Foreskin melanocyte (primary cell): ENCODE measurements at places on chromosomes 16 and 17.

DNA sequence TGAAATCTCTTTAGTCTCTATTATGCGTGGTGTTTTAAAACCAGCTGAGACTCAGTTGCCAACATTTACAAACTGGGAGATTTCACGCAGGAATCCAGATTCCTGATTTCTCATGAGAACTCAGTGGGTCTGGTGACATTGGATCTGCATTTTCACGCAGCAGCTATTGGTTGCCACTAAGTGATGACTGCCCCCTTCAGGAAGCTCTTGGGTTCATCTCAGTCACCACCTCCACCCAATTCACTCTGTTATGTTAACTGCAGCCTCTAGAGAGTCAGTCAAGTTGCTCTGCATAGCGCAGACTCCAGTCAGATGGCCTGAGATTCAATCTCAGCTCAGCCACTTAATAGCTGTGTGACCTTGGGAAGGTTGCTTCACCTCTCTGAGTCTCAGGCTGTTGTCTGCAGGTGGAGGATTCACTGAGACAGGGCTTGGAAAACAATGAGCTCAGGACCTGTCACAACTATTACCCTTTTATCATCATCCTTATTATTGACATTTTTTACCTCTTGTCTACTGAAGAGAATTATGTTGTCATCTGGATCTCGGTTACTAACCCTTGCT is 6.4 kb downstream of the SHISA9 start:
- DNase-seq: no peak

- no peak for DNase-seq
Measured at GRCh38 chr16:10390330-10390729, 4.5 kb downstream of the ATF7IP2 start.

GRCh38 chr17:62637809-62638208 is 10.3 kb downstream of the MRC2 start:
- DNase-seq: no peak

DNA sequence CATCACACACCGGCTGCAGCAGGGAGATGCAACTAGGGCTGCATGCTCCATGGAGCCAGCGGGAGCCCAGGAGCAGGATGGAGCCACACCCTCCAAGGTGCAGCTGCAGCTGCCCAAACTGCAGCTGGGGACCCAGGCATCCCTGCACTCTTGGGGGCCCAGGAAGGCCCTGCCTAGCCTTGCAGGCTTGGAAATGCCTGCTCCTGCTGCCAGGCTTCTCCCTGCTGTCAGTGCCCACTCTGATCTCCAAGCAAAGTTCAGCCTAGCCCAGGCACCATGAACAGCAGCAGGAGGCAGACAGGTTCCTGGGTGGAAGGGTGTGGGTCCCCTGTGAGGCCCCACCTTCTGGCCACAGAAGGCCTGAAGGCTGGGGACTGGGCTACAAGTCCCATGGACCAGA is 1057.1 kb downstream of the CDH8 start:
- no peak for DNase-seq

- no peak for DNase-seq
Measured at GRCh38 chr17:68693466-68693865, 92.3 kb upstream of the FAM20A start.

- no peak for DNase-seq
Measured at GRCh38 chr17:8059131-8059530, 20.3 kb downstream of the ALOX15B start.

DNA sequence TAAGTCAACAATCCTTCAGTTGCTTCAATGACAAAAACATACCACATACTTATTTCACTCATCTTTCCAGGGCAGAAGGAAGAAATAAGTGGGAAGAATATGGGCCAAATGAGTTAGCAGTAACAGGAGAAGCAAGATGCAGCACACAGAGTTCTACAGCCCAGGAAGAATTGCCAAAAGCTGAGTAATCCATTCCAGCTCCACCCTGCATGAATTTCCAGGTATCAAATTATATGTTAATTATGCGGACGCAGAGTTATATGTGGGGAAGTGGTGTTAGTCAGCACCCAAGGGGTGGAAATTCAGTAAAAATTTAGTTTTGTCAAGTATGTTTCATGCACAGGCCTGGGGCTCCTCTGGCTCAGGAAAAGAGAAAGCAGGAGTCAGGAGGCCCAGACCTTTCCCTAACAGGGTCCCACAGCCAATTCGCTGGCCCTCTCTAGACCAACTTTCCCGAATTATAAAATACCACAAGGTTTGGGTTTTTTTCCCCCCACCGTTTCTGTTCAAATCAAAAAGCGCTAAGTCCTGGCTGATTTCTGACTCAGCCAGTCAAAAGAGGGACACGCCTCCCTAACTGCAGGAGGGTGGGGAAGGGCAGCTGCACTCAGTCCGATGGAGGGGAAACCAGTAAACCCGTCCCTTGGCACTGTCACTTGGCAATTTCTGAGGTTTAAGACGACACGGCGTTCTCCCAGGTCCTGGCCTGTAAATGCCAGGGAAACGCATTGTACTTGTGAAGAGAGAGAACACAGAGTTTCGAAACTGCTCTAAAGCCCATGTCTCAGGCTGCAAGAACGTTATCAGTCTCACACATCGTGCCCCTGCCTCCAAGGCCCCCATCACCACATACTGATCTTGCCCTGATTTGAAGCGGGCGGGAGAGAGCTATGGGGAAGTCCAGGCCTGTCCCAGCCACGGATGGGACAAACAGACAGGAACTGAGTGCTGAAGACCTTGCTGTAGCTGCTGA is 58.1 kb downstream of the ZFHX3 start:
- no peak for DNase-seq

DNA sequence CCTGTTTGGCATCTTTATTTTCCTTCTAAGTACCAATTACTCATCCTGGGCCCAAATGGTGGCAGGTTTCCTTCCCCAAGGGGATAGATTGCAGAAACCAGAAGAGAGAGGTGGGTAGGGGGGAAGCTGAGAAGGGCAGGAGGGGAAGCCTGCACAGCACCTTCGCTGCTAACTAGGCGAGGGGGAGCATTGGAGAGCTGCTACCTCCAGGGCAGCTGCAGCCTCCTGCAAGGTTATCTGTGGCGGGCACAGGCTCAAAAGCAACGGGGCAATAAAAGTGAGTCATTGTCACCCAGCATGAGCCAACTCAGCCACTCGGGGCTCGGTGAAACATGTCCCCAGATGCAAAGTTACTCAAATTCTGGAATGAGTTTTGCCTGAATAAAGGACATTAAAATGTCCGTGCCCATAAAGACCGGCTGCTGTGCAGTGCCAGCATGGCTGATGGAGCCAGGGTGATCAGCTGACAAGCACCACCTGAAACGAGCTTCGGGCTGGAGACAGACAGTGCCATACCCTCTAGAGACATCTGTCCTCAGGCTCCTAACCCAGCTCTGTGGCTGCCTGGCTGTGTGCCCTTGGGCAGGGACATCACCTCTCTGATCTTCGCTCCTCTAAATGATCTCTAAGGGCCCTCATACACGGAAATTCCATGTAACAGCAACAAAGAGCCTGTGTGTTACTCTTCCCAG is 68.1 kb upstream of the GRIN2A start:
- no peak for DNase-seq

DNA sequence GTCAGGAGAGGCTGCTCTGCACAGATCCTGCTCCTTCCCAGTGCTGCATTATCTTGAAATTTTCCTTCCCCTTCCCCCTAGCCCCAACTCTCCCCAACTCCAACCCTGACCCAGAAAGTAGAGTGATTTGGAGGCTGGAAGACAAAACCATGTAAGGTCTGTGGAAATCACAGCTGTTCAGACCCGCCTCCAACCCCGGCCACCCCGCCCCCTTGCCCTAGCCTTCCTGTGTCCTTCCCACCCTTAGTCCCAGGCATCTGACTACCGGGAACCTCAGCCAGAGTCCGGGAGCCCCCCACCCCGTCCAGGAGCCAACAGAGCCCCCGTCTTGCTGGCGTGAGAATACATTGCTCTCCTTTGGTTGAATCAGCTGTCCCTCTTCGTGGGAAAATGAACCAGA is at the start of gene AOC3:
AOC3 (plus strand) TSS at position 246 of the 400 bp plus-strand sequence; CDS start at position 391, 145 bp downstream.
- DNase-seq: no peak

GRCh38 chr17:74780443-74781238 is 4.5 kb upstream of the NAT9 start:
- no peak for DNase-seq

DNA sequence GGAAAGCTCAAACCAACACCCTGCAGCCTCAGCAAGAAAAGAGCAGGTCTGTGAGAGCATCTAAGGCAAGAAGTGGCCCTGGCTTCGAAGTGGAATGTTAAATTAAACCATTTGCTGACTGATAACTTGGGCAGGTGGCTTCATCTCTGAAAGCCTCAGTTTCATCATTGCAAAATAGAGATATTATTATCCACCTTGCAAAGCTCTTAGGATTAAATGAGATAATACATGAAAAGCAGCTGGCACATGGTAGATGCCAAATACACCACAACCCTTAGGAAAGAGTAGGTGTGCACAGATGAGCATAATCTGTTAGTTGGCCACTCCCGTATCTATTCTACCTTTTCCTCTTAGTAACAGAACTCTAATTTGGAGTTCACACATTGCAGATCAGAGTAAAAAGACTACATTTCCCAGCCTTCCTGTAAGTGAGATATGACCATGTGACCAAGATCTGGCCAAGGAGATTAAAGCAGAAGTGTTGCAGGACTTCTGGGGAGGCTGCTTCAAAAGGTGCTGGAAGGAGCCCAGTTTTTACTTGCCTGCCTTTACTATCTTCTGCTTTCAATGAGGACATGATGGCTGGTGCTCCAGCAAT is 288.7 kb downstream of the SOX9 start:
- DNase-seq: no peak

DNA sequence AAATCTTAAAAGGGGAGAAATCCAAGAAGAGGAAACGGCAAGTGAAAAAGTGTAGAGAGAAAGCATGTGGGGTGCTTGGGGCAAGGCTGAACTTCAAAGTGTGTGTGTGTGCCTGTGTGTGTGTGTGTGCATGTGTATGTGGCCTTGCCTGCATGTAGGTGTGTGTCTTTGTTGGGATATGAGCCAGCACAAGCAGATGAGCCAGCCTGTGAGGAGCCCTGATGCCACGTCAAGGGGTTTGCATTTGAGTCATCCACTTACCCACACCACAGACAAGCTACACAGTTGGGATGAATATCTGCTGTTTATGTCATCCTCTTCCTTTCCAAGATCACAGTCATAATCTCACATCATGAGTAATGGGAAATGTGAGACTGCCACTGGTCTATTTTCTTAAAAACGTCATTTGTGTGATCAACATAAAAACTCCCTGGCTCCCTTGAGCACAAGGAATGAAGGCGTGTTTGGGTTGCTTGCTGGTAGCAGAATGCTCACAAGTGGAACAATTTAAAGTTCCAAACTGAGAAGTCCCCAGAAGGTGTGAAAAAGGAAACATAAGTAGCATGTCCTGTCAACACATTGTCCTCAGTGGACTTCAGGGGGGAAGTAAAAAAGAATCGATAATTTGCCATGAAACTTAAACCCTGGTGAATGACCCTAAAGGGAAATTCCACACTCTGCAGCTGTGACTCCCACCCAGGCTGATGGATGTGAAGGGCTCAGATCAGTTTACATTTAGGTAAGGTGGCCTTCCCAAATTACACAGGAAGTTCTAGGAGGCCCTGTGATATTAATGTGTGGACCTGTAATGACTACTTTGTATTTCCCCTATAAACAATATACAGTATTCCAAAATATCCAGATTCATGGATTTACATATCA is 14.7 kb downstream of the KCTD19 start:
- DNase-seq: peak; percentile 58

DNA sequence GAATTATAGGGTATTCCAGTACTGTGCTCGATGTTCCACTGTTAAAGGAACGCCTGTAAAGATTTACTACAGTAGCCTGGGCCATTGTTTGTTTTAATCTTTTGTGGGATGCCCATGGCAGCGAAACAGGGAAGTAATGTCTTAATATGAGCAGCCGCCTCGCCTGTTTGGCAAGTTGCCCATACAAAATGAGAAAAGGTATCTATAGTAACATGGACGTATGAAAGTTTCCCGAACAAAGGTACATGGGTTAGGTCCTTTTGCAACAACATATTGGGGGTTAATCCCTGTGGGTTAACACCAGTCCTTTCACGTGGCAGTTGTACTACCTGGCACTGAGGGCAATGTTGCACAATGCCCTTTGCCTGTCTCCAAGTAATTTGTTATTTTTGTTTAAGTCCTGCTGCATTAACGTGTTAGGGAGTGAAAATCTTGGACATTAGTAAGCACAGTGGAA is 21.1 kb upstream of the TMC5 start:
- no peak for DNase-seq

DNA sequence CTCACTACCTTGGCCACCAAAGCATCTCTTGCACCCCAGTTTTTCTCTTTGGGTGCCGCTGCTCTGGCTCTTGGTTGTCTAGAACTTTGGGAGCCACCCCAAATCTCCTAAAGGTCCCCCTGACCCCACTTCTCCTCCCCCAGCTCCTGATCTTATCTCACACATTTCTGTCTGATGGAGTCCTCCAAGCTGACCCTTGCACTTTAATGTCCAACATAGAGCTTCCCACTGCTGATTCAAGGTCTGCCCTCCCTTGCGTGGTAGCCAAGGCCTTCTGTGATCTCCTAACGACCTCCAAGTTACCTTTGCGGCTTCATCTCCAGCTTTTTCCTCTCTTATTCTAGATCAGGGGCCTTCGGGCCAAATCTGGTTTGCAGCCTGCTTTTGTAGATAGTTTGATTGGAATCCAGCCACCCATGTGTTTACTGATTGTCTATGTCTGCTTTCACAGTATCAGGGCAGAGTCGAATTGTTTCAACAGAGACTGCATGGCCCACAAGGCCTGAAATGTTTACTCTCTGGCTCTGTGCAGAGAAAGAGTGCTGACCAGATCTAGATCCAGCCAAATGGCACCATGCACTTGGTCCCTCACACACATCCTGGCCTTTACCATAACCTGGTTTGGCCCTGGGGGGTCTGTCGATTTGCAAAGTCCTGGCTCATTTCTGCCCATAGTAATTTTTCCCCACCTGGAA is 168.6 kb downstream of the HAPSTR1 start:
- no peak for DNase-seq

DNA sequence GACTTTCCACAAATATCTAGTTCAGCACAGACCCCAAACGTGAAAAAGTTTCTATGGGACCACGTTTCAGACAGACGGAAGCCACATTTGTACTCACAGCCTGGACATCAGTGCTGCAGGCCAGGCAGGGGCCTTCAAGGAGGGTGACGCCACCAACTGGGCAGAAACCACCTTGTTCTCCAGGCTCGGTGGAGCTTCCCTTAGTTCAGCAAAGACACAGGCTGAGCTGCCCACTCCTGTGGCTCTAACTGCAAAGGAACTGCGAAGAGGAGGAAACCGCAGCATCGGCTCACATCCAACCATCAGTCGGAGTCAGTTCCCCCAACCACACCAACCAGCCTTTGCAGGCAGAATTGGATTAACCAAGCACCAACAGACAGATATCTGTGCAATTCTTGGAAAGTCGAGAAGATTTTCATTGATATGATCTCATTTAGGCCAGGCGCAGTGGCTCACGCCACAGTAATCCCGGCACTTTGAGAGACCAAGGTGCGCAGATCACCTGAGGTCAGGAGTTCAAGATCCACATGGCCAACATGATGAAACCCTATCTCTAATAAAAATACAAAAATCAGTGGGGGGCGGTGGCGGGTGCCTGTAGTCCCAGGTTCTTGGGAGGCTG is 73.3 kb upstream of the CNEP1R1 start:
- no peak for DNase-seq
